ENCODE measurements at places on chromosomes 5 and 9.

DNA sequence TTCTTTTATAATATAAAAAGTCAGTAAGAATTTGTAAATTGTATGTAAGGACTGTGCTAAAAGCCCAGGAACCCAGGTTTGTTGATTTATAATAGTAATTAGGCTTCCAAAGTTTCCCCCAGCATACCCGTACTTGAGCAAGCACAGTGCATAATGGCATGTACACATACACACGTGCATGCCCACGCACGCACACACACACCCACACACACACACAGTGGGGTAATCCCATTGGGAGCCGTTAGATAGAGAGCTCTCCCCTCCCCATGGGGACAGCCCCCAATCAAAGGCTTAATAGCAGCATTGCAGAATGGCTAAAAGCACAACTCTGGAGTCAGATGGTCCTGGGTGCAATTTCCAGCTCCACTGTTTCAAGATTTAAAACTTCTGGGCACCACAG is 319.7 kb upstream of the RFX3 start:
- no peak for DNase-seq

DNA sequence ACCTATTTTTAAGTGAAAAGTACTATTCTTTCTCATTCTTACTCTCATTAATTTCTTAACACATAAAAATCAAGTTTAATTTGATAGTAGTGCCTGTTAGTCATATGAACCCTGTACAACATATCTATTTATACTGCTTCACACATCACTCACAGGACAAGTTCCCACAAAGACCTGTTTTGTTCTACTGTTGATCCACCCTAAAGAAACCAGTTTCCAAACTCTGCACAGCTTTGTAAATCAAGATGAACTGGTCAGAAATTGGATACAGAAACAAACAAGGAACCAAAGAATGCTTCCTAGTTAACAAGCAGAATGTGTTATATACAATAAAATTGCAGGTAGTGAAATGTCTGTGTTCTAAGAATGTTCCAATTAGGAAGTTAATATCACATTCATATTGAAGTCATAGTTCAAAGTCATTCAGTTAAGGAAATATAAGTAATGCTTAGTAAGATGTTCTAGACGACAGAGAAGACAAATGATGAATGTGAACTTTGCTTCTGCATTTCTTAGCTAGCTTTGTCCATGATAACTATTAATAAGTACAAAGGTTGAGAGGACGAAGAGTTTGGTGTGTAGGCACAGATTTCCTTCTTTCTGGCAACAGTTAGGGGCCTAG is 33.4 kb downstream of the C9orf85 start:
- DNase-seq: no peak

DNA sequence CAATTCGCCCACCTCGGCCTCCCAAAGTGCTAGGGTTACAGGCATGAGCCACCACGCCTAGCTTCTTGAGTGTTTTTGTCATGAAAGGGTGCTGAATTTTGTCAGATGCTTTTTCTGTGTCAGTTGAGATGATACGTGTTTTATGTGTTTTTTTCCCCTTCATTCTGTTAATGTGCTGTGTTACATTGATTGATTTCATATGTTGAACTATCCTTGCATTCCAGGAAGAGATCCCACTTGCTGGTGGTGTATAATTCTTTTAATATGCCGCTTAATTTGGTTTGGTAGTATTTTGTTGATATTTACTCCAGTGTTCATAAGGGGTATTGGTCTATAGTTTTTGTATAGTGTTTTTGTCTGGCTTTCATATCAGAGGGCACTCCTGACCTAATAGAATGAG is 13.6 kb downstream of the ZBTB43 start:
- no peak for DNase-seq

DNA sequence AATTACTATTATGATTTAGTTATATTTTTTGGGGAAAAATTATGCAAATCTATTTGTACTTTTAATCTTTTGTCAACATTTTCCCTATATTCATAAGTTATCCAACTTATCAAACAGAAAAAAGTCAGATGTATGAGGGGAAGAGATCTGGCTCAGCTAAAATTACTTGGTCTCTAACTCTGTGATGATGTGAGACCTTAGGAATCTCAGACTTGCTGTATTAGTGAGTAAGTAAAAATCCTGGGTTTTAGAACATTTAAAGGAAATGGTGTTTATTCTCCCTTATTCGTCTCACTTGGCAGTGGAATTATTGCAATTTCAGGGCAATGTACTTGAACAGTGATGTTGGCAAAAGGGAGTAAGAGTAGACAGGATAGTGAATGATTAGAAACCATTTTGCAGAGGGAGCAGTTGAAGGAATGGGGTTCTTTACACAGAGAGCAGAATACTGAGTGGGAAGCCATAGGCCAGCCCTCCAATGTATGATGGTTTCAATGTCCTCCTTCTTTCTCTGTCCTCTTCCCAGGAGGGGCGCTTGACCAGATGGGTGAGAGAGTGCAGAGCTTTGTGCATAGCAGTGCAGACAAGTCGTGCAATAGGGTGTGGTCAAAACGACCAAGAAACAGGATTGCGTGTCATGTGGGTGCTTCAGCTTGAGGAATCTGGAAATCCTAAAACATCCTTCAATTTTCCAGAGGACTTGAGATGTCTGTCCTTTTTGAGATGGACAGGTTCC is 91.7 kb downstream of the TENT4A start:
- no peak for DNase-seq

- DNase-seq: no peak
Measured at GRCh38 chr5:1879292-1880263, 3.1 kb downstream of the IRX4 start.

- no peak for DNase-seq
Measured at GRCh38 chr5:142529626-142530278, 156.1 kb downstream of the FGF1 start.

DNA sequence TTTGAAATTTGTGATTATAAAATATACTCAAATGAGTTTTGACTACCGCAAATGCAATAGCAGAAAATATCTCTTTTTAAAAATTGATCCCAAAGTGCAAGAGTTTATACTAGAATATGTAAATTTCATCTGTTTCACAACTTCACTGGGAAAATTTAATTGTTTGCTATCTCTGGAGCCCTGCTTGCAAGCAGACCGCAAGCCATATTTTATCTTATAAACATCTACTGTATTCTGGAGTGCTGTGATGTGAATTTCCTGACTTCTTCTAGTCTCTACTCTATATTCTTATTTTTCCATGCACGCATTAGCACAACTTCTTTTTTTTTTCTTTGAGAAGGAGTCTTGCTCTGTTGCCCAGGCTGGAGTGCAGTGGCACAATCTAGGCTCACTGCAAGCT is 98.7 kb downstream of the DROSHA start:
- no peak for DNase-seq

GRCh38 chr5:51685419-51685818 is 302.2 kb downstream of the ISL1 start:
- DNase-seq: no peak

DNA sequence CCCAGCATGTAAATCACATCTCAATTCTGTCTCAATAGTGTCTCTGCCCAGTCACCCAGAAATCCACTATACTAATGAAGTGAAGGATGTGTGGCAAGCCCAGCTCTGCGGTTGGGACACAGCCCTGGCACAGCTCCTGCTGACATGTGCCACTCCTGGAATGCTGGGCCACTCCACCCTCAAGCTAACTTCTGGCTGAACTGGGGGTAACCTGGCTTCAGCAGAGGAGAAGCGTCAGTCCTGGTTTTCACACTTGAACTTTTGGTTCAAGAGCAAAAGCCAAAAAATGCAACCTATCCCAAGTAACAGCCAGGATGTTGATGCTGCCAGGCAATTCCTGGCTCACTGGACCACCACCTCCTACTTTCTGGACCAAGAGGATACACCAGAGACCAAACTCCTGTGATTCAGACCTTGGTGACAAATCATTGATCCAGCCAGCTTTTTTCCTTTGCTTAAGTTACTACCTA is 86.4 kb downstream of the ARRDC3 start:
- no peak for DNase-seq

All from iPS DF 19.7 (cell line).